ENCODE measurements at places on chromosomes 2 and 18. TPM values are rescaled to one million over a fixed set of nuclear protein-coding genes. Genes with fewer than 3 reads are reported as not detected.

NT5DC4 gene
- not detected for total RNA-seq

DNA sequence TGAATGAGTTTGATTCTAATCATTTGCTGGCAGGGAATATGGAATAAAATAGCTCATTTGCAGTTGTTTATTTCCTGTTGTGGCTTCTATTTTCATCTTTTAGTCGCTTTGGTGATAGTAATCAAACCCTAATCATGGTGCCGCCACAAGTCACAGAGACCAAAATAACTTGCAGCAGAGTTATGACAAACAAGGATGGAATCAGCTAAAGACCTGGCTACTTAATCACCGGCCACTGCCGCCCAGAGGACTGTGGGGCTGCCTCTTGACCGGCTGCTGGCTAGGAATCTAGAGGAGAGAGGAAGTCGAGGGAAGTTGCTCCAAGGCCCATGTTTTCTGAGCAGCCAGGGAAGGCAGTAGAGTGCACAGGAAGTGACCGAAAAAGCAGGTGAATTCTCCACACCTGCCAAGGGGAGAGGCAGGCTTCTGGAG, 5.1 kb upstream of the SMAD7 start:
- H3K36me3 ChIP-seq = no peaks in the 10 kb centered on the region
- H3K4me3 ChIP-seq = no peak overlapping the region
- H3K4me1 ChIP-seq = peaks cover 20% of the 10 kb centered on the region
- no peak overlapping the region for H3K27ac ChIP-seq
- peaks cover 41% of the 10 kb centered on the region for H3K27me3 ChIP-seq

DNA sequence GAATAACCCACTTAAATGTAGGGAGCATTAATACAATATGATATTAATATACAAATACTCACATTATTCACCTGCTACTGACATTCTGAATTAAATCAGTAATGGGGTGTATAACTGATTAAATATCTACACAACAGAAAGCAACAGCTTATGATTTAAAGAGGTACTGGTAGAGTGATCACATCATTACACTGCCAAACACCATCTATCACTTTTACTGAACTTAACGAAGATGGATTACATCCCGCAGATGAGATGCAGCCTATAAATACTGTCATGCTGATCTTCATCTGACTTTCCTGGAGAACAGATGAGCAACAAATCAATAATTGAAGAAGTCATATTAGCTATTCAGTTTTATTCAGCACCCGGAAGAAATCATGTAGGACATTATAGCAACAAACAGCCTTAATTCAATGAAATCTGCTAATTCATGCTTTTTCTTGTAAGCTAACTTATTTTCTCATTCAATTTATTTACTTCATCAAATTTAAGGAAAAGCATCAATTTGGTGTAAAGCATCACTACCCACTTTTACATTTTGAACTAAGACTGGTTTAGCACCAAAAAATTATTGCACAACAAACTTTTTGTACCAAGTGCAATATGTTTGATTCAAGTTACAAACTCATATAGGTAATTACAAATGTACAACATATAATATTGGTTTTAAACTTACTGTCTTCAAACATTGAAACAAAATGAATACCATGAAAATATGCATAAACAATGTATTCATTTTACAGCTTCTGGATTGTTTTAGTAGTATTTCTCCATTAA, 1509.0 kb downstream of the LRP1B start:
- no peak for DNase-seq
- H3K4me1 ChIP-seq = no peaks in the 10 kb centered on the region
- H3K36me3 ChIP-seq = no peaks in the 10 kb centered on the region
- H3K4me3 ChIP-seq = no peak overlapping the region

TMEM214 gene
- 55.2 TPM for total RNA-seq

DNA sequence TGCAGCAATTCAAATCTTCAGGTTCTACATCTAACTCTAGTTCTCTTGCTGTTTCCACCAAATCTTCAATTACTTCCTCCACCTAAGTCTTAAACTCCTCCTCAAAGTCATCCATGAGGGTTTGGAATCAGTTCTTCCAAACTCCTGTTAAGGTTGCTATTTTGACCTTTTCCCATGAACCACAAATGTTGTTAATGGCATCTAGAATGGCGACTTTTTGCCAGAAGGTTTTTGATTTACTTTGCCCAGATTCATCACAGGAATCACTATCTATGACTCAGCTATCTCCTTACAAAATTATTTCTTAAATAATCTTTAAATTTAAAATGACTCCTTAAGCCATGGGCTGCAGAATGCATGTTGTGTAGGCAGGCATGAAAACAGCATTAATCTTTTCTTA, 368.9 kb upstream of the TNP1 start:
- no peak overlapping the region for H3K4me3 ChIP-seq
- H3K27me3 ChIP-seq = no peaks in the 10 kb centered on the region
- peaks cover 25% of the 10 kb centered on the region for H3K4me1 ChIP-seq
- H3K27ac ChIP-seq = peak overlapping the region; percentile 32

GRCh38 chr2:221125691-221126090, 446.4 kb downstream of the EPHA4 start:
- H3K4me3 ChIP-seq = no peak overlapping the region
- peaks cover 6% of the 10 kb centered on the region for H3K4me1 ChIP-seq
- no peaks in the 10 kb centered on the region for H3K27me3 ChIP-seq
- DNase-seq = no peak
- peaks cover 7% of the 10 kb centered on the region for H3K36me3 ChIP-seq

PRKAG3 gene
- total RNA-seq = not detected

CNTNAP5 gene
- 1.1 TPM for total RNA-seq

- peaks cover 43% of the 10 kb centered on the region for H3K36me3 ChIP-seq
- no peaks in the 10 kb centered on the region for H3K4me1 ChIP-seq
- no peak overlapping the region for H3K4me3 ChIP-seq
These were observed 7.7 kb downstream of the KIF1A start for GRCh38 chr2:240812301-240812680.

DNA sequence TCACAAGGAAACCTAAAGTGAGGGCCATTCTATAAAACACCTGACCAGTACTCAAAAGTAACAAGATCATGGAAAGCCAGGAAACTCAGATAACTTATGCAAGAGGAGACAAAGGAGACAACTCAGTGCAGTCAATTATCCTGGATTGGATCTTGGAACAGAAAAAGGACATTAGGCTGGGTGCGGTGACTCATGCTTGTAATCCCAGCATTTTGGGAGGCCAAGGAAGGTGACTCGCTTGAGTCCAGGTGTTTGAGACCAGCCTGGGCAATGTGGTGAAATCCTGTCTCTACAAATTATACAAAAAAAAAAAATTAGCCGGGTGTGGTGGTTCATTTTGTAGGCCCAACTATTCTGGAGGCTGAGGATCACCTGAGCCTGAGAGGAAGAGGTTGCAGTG, 424.5 kb upstream of the SPRED2 start:
- no peak for DNase-seq
- peaks cover 7% of the 10 kb centered on the region for H3K4me1 ChIP-seq
- H3K27ac ChIP-seq = peak overlapping the region; percentile 70
- H3K4me3 ChIP-seq = no peak overlapping the region

CFAP53 gene
- 0.84 TPM for total RNA-seq

ACKR3 gene
- total RNA-seq = 24.5 TPM

EVX2 gene
- 0.43 TPM for total RNA-seq

CROCC2 gene
- total RNA-seq = not detected

AKAIN1 gene
- not detected for total RNA-seq

CYP27A1 gene
- total RNA-seq = 4.8 TPM

ACAA2 gene
- total RNA-seq = 73.0 TPM

DNA sequence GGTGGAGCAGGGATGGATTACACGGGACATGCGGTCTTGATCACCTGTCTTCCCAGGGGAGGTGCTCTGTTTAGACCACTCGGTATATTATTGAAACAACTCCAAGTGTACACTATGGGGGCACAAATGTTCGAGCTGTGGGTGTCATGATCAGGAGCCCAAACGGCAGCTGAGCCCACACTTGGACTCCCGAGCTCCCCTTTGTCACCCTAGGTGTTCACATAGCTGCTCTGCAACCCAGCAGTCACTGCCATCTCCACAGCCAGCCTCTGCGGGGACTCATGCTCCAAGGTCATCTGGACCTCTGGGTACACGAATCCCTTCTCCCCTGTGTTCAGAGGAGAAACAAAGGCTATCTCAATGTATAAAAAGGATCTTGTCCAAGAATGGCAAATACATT, 46.0 kb downstream of the CAPN13 start:
- H3K4me1 ChIP-seq = peaks cover 11% of the 10 kb centered on the region
- H3K4me3 ChIP-seq = no peak overlapping the region
- no peak for DNase-seq
- H3K36me3 ChIP-seq = no peaks in the 10 kb centered on the region
- no peak overlapping the region for H3K27ac ChIP-seq

GRCh38 chr2:43897492-43897891, 58.7 kb downstream of the ABCG8 start:
- no peaks in the 10 kb centered on the region for H3K4me1 ChIP-seq
- peaks cover 28% of the 10 kb centered on the region for H3K36me3 ChIP-seq
- H3K27me3 ChIP-seq = no peaks in the 10 kb centered on the region

- H3K4me1 ChIP-seq = peaks cover 4% of the 10 kb centered on the region
- H3K27me3 ChIP-seq = no peaks in the 10 kb centered on the region
- H3K4me3 ChIP-seq = no peak overlapping the region
These were observed 69.2 kb downstream of the EHBP1 start for GRCh38 chr2:62774555-62775366.

SOWAHC gene
- total RNA-seq = 10.4 TPM

NT5C1B gene
- total RNA-seq = not detected

DNA sequence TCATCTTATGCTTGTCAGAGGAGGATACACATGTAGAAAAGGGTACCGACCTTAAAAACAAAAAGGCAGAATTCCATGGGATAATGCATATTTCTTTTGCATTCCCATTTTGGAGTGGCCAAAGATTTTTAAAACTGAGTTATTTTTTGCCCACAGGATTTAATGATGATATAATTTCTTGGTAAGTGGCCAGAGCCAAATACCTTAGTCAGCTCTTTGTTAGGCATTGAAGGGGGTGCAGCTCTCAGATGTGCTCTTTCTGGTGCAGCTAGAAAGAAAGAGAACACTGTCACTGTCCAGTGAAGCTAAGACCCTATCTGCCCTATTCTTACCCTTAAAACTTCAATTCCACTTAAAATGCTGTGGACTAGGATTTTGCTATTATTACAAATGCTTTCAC, 10.8 kb downstream of the COQ10B start:
- H3K4me1 ChIP-seq = no peaks in the 10 kb centered on the region
- no peaks in the 10 kb centered on the region for H3K27me3 ChIP-seq
- no peak overlapping the region for H3K4me3 ChIP-seq
- no peak overlapping the region for H3K27ac ChIP-seq
- no peaks in the 10 kb centered on the region for H3K36me3 ChIP-seq

SIX2 gene
- total RNA-seq = not detected

ASIC4 gene
- 1.0 TPM for total RNA-seq

- no peak overlapping the region for H3K4me3 ChIP-seq
- H3K4me1 ChIP-seq = no peaks in the 10 kb centered on the region
- no peak overlapping the region for H3K27ac ChIP-seq
- H3K27me3 ChIP-seq = no peaks in the 10 kb centered on the region
These were observed 806.4 kb downstream of the TRIB2 start for GRCh38 chr2:13522917-13523821.

DNA sequence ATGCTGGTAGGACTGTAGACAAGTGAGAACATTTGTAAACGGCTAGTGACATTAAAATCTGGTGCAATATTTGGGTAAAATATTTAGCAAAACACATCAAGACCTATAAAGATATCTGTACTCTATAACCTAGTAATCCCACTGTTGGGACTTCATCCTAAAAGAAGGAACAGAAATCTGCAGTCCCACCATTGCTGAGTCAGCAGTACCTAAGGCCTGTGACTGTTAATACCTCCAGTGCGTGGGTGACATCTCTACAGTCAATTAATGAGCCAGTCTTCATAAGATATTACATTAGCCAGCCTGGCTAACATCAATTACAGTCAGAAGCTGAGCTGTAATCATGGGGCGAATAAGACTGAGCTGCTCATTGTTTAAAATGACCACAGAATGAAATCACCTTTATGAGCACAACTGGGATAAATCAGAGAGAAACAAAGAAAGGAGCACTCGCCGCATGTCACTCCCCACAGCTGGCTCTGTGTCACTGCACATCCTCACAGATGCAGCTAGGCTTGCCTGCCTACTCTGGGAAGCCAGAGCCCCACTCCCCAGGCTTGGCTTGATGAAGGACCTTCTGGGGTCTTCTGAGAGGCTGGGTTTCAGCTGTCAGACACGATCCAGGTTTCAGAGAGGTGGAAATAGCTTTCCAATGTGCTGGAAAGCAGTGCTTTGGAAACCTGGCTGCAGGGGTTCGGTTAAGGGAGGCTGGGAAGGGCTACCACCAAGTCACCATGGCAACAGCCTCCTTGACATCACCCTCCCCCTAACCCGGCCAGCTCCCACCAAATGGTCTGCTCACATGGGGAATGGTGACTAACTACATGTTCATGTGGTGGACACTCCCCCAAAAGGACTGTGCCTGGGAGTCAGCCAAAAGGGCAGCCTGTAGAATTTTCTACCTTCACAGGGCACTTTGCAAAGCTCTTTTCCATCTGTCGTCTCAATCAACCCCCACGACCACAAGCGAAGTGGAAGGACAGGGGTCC, 145.0 kb downstream of the ZBTB7C start:
- no peak for DNase-seq
- peaks cover 31% of the 10 kb centered on the region for H3K4me1 ChIP-seq
- no peak overlapping the region for H3K27ac ChIP-seq
- no peaks in the 10 kb centered on the region for H3K36me3 ChIP-seq

SAG gene
- total RNA-seq = not detected

DNA sequence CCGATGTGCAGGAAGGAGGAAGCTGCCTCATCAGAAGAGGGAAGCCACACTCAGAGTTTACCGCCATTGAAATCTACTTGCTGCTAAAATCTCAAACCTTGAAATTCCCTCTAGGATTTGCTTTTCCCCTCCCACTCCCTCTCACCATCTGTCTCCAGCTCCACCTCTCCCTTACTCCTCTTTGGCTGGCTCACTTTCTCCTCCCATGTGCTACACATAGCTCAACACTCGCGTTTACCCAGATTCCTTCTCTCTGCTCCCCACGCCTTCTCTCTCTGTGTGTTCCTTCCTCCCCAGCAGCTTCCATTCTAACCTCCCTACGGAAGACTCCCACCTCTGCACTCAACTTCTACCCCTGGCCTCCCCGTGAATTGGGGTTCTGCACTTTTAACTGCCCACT, 143.1 kb downstream of the DNER start:
- DNase-seq = no peak
- no peaks in the 10 kb centered on the region for H3K4me1 ChIP-seq
- H3K27me3 ChIP-seq = no peaks in the 10 kb centered on the region
- no peak overlapping the region for H3K4me3 ChIP-seq
- no peaks in the 10 kb centered on the region for H3K36me3 ChIP-seq

GULP1 gene
- 43.8 TPM for total RNA-seq

GRCh38 chr2:186532891-186533290, 46.8 kb downstream of the ZC3H15 start:
- peak overlapping the region; percentile 22 for H3K27ac ChIP-seq
- peaks cover 3% of the 10 kb centered on the region for H3K36me3 ChIP-seq
- H3K4me1 ChIP-seq = peaks cover 34% of the 10 kb centered on the region
- DNase-seq = no peak
- no peaks in the 10 kb centered on the region for H3K27me3 ChIP-seq
- H3K4me3 ChIP-seq = no peak overlapping the region

Data from neural crest cell (in vitro differentiated cells).